ENCODE measurements at places on chromosomes 16 and 17. TPM values are rescaled to one million over a fixed set of nuclear protein-coding genes. Genes with fewer than 3 reads are reported as not detected.

GPRC5B gene
- total RNA-seq, result 1.0 TPM

ALOX12B gene
- total RNA-seq, result 0.19 TPM

BHLHA9 gene
- not detected for total RNA-seq

EIF4A3 gene
- 81.8 TPM for total RNA-seq

EMP2 gene
- 45.9 TPM for total RNA-seq

PLA2G10 gene
- total RNA-seq, result not detected

CMIP gene
- total RNA-seq, result 5.4 TPM

GRB7 gene
- not detected for total RNA-seq

ELMO3 gene
- total RNA-seq, result 1.6 TPM

KRTAP3-1 gene
- not detected for total RNA-seq

NPIPB2 gene
- 1.7 TPM for total RNA-seq

BRCA1 gene
- total RNA-seq, result 57.7 TPM

RHBDL3 gene
- 0.27 TPM for total RNA-seq

CBLN1 gene
- not detected for total RNA-seq

C17orf113 gene
- total RNA-seq, result 2.9 TPM

SRCIN1 gene
- total RNA-seq, result 4.2 TPM

FMNL1 gene
- 5.9 TPM for total RNA-seq

SP2 gene
- total RNA-seq, result 5.4 TPM

TBC1D3K gene
- total RNA-seq, result not detected

SCARF1 gene
- total RNA-seq, result 0.19 TPM

FAM20A gene
- total RNA-seq, result 0.94 TPM

VAT1L gene
- 2.3 TPM for total RNA-seq

TP53TG3 gene
- 5.6 TPM for total RNA-seq

TMC8 gene
- 0.11 TPM for total RNA-seq

ADAM11 gene
- 2.8 TPM for total RNA-seq

KRTAP2-2 gene
- not detected for total RNA-seq

ATXN1L gene
- 14.0 TPM for total RNA-seq

TMEM98 gene
- total RNA-seq, result 12.4 TPM

BCO1 gene
- not detected for total RNA-seq

COTL1 gene
- 308 TPM for total RNA-seq

MT4 gene
- not detected for total RNA-seq

ITGA3 gene
- 360 TPM for total RNA-seq

NDRG4 gene
- 10.3 TPM for total RNA-seq

CYGB gene
- total RNA-seq, result not detected

GRAPL gene
- not detected for total RNA-seq

GPR139 gene
- total RNA-seq, result not detected

KRTAP3-2 gene
- total RNA-seq, result not detected

DOC2A gene
- total RNA-seq, result 2.3 TPM

HASPIN gene
- total RNA-seq, result 17.9 TPM

PYDC1 gene
- not detected for total RNA-seq

TMEM238L gene
- total RNA-seq, result not detected

MAPT gene
- 0.88 TPM for total RNA-seq

CCL4L2 gene
- total RNA-seq, result not detected

IL34 gene
- total RNA-seq, result not detected

ATPAF2 gene
- total RNA-seq, result 32.7 TPM

SOST gene
- total RNA-seq, result not detected

FAM171A2 gene
- 2.5 TPM for total RNA-seq

CCL4 gene
- total RNA-seq, result not detected

DPEP3 gene
- not detected for total RNA-seq

STX1B gene
- total RNA-seq, result 0.98 TPM

PRKCB gene
- total RNA-seq, result not detected

MYL4 gene
- not detected for total RNA-seq

MAP3K14 gene
- total RNA-seq, result 10.8 TPM

CDRT15 gene
- not detected for total RNA-seq

CCL7 gene
- not detected for total RNA-seq

SMIM36 gene
- total RNA-seq, result not detected

CLEC19A gene
- not detected for total RNA-seq
